ENCODE measurements at places on chromosomes 2 and 18.

GRCh38 chr2:62354771-62355561 lies 151.0 kb downstream of the TMEM17 start:
- no peak for DNase-seq

GRCh38 chr2:73896362-73897239 lies 3.8 kb downstream of the ACTG2 start:
- DNase-seq: no peak

- peak; percentile 74 for DNase-seq
Observed at GRCh38 chr2:96144481-96145035, 682 bp downstream of the DUSP2 start.

DNA sequence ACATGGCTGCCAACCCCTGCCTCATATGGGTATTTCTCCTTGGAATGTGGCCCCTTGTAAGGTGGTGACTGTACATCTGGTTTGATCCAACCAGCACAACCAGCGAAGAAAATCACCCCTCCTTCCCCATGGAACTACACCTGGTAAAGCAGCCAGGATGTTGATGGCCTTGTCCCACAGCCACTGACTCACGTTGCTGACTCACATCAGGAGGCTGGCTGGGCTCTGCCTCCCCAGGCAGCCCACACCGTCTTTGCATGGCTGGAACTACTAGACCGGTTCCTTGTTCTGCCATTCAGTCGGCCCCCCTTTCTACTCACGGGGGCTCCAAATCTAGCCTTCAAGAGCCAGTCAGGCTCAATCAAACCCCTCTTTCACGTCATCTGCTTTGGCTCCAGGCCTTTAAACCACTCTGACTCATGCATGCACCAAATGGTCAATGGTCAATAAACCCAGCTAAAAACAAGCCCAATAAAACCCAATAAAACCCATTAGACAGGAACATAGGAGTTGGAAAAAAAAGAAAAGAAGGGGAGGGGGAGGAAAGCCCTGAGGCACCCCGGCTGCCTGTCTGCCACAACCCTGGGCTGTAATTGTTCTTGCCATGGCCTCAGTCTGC lies 114.8 kb downstream of the PLB1 start:
- no peak for DNase-seq

- no peak for DNase-seq
Observed at GRCh38 chr2:158103411-158104012, 1.8 kb downstream of the UPP2 start.

GRCh38 chr2:3954261-3954660 lies 250.9 kb downstream of the DCDC2C start:
- DNase-seq: no peak

- DNase-seq: peak; percentile 82
Observed at GRCh38 chr2:209423562-209424198, at the start of gene MAP2. TSS of gene MAP2 (plus strand) at chr2:209424047. CDS start at chr2:209653171, 229,124 bp downstream.

- DNase-seq: no peak
Observed at GRCh38 chr2:69977186-69977585, 15.8 kb upstream of the ASPRV1 start.

DNA sequence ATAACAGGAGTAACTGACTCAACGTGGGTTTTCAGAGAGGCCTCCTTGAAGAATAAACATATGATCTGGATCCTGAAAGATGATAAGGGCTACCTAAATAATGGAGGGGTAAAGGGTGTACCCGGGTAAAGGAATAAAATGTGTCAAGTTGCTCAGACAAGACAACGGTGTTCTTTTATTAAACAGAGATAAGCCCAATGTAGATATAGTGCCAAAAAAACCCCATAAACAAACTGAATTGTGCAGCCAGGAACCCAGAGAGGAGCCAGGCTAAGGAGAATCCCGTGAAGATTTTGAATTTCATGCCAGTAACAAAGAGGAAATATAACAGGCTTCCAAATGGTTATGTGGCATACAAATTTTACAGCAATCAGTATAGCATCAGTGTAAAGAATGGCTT lies 618.2 kb downstream of the CPS1 start:
- DNase-seq: no peak

GRCh38 chr18:3262234-3263131 lies 550 bp downstream of the MYL12B start:
- no peak for DNase-seq

GRCh38 chr2:147247749-147248148 lies 597.1 kb upstream of the ACVR2A start:
- no peak for DNase-seq

GRCh38 chr18:77407733-77408132 lies 158.1 kb downstream of the GALR1 start:
- no peak for DNase-seq

- no peak for DNase-seq
Observed at GRCh38 chr2:112839407-112840067, 3.0 kb upstream of the IL1B start.

GRCh38 chr2:74576863-74577229 lies 22.3 kb downstream of the DOK1 start:
- DNase-seq: no peak

DNA sequence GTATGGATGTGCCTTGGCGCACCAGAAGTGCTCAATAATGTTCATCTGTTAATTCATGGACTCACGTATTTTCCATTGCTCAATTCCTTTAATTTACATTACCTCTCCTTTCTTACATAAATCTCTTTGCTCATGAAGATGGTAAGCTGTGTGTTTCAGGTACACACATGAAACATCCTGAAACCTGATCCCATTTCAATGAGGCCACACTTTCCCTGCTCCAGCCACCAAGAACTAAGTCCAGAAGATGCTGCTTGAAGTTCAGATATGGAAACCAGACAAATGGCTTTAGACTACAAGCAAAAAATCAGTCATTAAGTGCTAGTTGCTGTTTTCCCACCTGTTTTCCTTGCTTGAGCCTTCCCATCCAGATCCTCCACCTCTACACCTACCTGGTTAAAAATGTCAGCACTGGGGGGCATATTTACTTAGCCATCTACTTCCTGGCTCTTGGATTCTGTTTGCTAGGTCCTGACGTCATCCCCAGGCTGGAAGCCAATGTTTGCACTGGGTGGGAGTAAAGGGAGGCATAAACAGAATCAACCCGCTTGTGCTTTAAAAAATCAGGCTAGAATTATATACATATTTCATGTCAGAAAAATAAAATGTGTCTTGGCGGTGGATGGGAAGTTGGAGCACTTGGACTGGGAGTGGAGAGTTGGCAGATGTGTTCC lies 309.7 kb downstream of the OSR1 start:
- no peak for DNase-seq

DNA sequence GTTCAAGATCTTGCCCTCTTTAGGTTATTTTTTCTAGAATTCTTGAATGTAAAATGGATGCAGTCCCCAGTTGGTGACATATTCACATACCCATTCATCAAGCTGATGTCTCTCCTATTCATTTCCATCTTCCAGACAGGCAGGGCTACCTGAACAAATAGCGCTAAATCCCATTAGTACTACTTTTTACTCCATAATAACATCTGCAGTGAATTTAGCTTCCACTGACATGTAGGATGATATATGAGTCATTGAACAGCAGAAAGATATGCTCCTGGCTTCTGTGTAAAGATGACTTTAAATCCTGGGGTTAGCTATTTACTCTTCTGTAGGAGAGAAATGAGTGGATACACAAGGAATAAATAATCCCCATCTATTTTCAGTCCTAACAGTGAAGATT lies 194.7 kb downstream of the RND3 start:
- no peak for DNase-seq

GRCh38 chr2:47054868-47055267 lies 100.2 kb downstream of the STPG4 start:
- no peak for DNase-seq

DNA sequence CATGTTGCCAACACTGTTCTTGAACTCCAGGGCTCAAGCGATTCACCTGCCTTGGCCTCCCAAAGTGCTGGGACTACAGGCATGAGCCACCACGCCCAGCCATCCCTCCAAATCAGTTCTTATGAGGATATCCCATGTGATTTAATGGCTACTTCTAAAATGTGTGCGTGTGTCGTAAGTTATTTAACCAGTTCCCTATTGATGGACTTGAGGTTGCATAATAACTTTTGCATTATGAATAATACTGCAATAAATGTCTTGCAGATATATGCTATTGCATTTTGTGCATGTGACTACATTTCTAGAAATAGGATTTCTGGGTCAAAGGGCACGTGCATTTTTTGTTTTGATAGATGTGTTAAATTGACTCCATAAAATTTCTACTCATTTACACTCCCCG lies 19.0 kb downstream of the DIPK1C start:
- DNase-seq: no peak

- DNase-seq: no peak
Observed at GRCh38 chr2:25250331-25251070, 82.1 kb upstream of the POMC start.

DNA sequence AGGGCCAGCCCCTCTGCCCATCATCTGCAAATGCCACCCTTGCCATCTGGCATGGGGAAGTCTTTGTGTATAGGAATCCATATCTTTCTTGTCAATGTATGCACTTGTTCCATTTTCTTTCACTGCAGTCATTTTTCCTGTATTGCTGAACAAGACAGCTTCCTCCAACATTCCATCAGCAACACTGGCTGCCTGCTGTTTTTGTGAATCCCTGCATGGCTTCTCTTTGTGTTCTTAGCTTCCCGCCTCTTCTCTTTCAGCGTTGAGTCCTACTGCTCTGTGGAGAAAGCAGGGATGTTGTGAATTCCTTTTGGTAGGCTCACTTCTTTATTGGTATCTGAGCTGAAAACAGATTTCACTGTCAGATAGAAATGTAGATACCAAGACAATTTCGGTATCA lies 150.0 kb downstream of the LPIN1 start:
- DNase-seq: no peak

DNA sequence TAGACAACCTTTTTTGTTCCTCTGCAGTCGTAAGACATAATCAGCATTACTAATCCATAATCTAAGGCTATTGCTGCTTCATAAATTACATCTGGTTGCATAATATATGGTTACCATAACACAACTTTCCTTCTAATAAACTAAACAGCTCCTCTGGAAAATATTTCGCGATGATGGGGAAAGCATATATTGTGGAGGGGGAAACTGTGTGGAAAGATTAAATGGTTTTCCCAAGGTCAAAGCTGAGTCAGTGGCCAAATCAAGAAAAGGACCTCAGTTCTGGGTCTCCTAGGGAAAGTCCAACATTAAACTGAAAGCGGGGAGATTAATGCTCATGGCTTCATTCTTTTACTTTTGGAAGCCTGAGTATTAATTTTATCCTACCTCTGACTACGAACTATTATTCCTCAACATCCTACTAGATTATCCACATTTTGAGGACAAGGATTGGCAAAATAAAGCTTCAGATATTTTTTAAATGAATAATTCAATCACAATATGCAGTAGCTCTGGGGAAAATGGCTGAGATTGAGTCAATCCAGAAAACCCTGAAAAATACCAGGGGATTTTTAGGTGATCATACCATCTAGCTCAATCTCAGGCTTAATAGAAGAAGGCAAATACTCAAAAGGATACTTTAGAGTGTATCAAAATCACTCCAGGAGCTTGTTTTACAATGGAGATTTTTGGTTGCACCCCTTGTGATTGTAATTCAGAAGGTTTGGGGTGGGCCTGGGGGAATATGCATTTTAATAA lies 33.8 kb upstream of the STK17B start:
- DNase-seq: no peak

- DNase-seq: no peak
Observed at GRCh38 chr2:47457268-47457667, 54.3 kb downstream of the MSH2 start.

GRCh38 chr2:54423213-54423612 lies 32.9 kb upstream of the SPTBN1 start:
- DNase-seq: no peak

- DNase-seq: no peak
Observed at GRCh38 chr2:119292226-119292625, 68.6 kb downstream of the STEAP3 start.

- DNase-seq: no peak
Observed at GRCh38 chr2:159125858-159126257, 157.4 kb downstream of the TANC1 start.

- no peak for DNase-seq
Observed at GRCh38 chr2:37997629-37998028, 72.5 kb downstream of the RMDN2 start.

GRCh38 chr2:150689590-150689989 lies 202.1 kb upstream of the RND3 start:
- no peak for DNase-seq

DNA sequence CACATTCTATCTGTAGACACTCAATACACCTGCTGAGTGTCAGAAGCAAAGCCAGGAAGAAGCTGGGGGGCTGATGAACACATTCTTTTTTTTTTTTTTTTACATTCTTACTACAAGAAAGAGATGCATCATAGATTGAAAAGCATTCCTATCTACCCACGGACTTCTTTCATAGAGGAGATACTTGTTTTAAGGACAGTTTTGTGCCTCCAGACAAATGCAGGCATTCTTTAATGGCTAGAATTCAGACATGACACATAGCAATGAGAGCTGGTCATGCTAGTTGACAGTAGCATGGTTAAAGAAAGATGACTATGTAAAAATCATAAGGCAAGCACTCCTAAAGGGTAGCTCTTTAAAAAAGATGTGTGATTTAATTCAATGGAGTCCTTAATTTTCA lies 110.2 kb downstream of the EPHA4 start:
- no peak for DNase-seq

DNA sequence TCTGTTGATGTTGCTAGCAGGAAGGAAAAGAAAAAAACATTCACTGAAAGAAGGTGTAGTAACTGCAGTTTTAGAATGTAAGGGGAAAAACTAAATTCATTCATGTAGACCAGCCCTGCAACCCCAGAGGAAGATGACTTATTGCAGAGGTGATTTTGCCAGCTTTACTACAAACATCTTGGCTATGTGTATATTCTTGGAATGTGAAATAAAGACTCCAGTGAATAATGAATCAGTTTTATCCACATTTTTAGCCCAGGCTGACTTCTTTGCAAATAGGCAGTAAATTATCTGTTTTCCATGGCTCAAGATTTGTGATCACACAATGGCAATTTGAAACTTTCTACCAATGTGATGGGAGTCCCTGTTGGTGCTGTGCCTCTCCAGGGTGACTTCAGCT lies 206.1 kb upstream of the SETBP1 start:
- DNase-seq: no peak

DNA sequence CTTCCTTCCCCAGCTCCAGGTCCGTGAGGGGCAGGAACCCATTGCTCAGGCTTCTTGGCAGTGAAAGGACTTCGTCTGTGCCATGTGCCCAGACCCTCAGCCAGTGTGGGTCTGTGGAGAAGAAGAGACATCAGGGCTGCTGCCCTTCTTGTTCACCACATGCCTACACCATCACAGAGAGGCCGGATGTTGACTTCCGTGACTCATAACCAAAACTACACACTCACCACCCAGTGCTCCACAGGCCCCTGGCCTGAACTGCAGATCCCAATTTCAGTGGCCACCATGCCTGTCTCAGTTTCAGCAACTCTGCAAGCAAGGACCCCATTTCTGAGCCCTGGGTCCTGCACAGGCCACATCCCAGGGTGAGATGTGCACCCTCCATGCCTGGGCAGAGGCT lies 332.6 kb upstream of the SALL3 start:
- DNase-seq: no peak

All from Peyer's patch (tissue), 4 donors.